Fibroblast of mammary gland (primary cell): ENCODE measurements at places on chromosomes 12 and 14.

DNA sequence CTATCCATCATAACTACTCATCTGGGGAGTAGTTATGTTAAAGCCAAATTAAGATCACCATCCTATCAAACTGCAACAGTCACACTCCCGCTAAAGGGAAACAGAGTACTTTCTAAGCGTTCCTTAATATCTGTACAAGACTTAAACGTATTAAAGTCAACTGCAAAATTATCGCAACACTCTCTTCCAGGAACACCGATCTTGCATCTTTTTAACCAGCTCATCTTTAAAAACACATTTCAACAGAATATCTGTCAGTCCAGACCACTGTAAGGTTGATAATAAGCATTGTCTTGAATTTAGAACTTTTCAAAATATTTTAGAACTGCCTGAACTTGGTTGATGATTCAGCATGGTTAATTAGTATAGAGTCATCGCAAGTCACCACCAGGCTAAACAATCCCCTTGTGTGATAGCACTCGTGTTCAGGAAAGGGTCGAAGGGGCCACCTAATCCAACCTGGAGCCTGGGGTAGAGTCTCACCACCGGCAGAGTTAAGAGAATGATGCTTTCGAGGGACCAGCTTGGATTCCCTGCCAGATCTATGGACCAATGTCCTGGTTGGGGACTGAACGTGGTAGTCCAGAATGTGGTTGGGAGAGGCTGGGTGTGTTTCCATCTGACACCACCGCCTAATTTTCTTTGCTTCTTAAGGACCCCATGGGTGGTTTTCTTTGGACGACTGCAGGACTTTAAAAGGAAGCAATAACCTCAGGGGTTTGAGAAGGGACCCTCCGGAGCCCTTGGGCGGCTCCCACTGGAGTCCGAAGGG lies 890 bp downstream of the SPTLC2 start:
- peak; percentile 52 for DNase-seq

GRCh38 chr14:57769863-57770523 lies 95.9 kb downstream of the SLC35F4 start:
- no peak for DNase-seq

DNA sequence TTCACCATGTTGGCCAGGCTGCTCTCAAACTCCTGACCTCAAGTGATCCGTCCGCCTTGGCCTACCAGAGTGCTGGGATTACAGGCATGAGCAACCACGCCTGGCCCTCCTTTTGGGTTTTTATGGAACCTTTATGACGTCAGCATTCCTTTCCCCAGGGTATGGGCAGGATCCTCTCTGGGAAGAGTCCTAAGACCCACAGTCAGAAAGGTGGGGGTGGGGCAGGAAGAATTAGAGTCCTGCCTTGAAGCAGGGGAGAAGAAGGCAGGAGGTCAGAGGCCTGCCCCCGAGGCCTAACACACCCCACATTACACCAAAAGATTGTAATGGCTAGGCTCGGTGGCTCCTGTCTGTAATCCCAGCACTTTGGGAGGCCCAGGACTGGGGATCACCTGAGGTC lies 30.8 kb upstream of the CDK17 start:
- no peak for DNase-seq

GRCh38 chr14:61749264-61749663 lies 13.0 kb upstream of the SNAPC1 start:
- DNase-seq: peak; percentile 47

GRCh38 chr14:69863083-69863482 lies 16.1 kb upstream of the SMOC1 start:
- no peak for DNase-seq

- no peak for DNase-seq
These were observed 183.4 kb downstream of the PTPN11 start for GRCh38 chr12:112602150-112602549.

- peak; percentile 25 for DNase-seq
These were observed 120.5 kb downstream of the SLC25A47 start for GRCh38 chr14:100443603-100444002.

DNA sequence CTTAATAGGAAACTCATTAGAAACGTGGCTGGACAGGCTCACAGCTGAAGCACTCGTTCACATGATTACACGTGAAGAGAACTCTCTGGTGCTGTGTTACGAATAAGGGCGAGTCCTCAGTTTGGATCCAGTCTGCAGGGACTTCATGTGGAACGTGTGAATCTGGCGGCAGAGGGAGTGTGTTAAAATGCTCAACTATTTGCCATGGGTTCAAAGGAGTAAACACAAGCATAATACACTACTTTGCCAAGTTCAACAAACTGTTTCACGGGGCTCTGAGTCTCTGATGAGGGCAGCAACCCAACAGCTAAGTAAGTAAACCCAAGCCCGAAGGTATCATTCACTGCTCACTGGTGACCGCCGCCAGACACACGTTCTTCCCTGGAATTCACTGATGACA lies 42.4 kb downstream of the NUAK1 start:
- DNase-seq: no peak

GRCh38 chr12:67080637-67081036 lies 188.5 kb upstream of the CAND1 start:
- DNase-seq: no peak

DNA sequence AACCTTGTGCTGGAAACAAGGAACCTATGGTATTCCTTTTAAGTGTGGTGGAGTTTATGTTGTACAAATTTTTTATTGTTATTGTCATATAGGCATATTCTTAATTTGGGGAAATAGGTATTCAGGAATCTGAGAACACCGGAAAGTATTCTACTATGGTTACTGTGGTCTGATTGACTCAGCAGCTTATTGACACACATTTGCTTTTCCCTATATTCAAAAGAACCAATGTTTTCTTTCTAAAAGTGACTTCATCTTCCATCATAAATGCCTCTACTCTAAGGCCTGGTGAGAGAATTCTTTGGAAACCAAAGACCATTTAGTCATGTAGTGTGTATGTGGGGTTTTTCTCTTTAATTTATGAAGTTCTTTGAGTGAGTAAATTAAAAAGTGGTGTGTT lies 474.8 kb downstream of the TMTC2 start:
- peak; percentile 38 for DNase-seq
